HCT116 (cell line): ENCODE measurements at places on chromosomes 2 and 18.

GRCh38 chr2:205903549-205904129 lies 182.3 kb downstream of the INO80D start:
- DNase-seq = peak; percentile 51

GRCh38 chr2:3645745-3646389 lies 12.1 kb upstream of the ALLC start:
- no peak for DNase-seq

DNA sequence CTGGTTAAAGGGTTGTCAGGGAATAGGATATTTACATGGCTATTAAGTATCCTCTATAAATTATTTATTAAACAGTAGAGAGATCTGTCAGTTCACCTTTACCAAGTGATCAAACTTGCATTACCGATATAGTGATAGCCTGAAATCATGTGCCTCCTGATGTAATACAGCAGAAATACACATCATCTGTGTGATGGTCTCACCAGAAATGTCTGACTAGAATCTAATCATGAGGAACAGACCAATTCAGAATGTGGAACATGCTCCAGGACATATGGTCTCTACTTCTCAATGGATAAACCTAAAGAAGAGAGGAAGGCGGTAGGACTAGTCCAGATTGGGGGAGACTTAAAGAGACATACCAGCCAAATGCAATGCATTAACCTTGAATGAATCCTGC lies 6.2 kb downstream of the VPS54 start:
- DNase-seq = no peak

GRCh38 chr2:7685342-7686015 lies 768.3 kb downstream of the RNF144A start:
- no peak for DNase-seq

- DNase-seq = no peak
Measured at GRCh38 chr2:27336173-27336572, 13.3 kb upstream of the MPV17 start.

DNA sequence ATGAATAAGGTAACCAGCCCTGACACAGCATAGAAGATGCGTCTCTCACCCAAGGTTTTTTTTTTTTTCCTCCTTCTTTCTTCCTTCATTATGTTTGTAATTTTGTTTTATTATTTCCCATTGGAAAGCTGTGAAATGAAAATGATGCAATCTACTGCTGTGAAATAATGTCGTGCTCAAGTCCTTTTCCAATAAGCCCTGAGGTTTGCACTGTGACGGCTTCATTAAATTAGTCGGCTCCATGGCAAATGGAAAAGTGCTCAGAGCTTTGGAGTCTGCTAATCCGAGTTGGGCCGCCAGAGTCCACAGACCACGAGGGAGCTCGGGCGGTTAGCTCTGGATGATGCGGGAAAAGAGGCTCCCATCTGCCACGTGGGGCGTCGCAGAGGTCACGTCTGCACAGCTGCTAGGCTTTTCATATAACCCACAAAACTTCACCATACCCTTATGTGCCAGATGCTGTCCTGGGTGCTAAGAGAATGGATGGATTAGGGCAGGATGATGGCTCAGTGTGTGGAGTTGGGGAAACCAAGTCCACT lies 92.3 kb upstream of the CAPN13 start:
- DNase-seq = no peak

DNA sequence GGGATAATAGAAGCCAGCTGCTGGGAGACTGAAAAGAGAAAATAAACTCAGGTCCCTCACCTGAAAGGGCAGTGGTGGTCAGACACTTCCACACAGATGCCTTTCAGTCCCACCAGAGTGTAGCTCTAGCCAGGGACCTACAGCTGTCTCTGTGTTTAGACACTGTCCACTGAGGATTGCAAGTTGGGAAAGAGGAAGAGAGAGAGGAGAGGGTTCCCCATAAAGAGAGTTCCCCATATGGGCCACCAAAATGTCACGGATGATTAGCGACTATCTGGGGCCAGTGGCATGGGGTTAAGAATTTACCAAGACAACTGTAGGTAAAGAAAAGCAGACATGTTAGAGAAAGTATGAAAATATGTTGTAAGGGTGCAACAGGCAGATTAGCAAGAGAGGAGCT lies 36.7 kb upstream of the SKA1 start:
- DNase-seq = no peak

- no peak for DNase-seq
Measured at GRCh38 chr18:73520229-73520628, 627.4 kb downstream of the FBXO15 start.

DNA sequence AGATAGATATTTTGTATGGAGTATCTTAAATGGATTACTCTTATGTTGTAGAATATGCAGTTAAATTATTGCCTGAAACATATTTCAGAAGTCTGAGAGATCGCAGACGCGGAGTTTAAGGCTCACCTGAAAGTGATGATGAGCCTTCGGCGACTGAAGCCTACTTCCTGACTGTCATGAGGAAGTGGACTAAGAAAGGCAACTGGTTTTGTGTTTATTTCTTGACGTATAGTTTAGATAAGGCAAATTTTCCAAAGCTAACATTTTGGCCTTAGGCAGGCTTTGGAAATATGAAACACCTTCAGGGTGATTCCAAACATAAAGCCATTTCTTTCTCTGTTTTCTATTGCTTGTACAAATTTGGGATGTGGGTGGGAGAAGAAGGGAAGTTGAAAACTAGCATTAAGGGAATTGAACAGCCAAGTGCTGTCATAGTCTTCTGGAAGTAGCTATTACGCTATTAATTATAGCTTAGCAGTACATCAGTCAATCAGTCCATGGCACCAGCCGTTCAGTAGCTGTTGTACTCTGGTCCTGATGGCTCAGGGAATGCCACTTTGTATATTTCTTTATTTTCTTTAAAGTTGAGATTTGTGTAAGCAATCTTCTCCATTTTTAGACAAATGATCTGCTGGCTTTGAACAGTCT lies 1.5 kb downstream of the GRHL1 start:
- no peak for DNase-seq

DNA sequence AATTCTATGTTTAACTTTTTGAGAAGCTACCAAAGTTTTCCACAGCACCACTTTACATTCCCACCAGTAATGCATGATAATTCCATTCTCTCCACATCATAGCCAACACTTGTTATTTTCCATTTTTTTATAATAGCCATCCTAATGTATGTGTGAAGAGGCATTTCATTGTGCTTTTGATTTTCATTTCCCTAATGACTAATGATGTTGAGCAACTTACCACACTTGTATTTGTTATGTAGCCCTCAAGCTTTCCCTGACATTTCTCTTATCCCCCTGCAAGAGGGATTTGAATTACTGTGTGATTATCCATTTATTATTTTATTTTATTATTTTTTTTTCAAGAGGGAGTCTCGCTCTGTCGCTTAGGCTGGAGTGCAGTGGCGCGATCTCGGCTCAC lies 23.6 kb upstream of the SOS1 start:
- DNase-seq = no peak

DNA sequence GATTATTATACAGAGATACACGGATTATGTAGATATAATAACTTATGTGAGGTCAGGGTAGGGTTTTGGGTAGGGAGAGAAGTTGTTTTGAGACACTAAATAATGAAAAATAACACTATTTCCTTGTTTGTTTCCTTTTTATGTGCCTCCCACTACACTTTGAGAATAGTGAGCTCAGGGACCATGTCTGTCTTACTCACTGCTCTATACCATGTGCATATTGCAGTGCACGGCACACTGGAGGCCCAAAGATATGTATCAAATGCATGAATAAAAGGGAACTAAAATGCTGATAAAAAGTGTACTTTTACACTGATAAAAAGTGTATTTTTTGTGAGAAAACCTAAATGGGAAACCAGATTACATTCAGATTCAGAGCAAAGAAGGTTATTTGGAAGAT lies 151.4 kb upstream of the NABP1 start:
- no peak for DNase-seq

GRCh38 chr2:733001-733400 lies 55.8 kb upstream of the TMEM18 start:
- no peak for DNase-seq

DNA sequence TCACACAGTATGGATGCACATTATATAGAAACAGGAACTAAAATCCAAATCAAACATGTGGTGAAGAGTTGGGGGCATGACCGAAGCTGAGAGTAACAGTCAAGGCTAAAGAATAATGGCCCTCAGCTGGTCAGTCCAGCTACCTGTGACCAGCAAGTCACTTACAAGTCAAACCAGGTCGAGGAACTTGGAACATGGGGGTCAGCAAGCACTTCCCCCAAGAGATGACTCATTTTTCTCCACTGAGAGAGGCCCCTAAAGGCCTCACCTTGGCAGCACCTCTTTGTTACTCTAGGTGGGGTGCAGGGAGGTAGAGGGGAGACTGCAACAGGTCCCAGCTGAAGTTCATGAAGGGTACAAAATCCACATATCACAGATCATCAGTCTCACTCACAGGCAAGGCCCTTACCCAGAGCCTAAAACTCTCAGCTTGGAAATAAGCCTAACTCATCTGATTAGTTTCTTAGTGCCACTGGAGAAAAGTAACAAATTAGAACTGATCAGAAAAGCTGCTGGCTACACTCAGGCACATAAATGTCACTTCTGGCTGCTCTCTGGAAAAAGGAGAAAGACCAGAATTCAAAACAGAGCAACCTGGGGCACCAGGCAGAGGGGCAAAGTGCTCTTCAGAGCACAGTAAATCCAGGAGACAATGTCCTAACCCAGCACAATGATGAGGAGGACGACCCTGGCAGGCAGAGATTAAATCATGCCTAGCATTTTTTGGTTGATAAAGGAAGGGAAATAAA lies 4.0 kb downstream of the SDC1 start:
- DNase-seq = no peak

DNA sequence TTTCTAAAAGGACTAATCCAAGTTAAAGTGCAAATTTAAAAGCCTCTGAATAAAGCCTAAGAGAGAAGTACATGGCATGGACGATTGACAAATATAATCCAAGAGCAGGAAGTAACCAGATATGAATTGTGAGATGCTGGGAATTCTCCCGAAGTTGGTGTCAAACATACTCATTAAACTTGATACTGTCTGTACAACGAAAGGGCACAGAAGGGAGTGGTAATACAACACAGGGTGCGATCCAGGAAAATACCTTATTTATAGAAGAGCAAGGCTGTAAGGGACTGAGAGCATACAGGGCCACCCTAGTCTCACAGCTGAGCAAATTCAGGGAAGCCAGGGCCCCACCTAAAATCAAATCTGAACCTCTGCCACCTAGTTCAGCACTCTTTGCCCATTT lies 41.6 kb downstream of the SEMA4F start:
- DNase-seq = no peak
